ENCODE measurements at places on chromosomes 3 and 15. TPM values are rescaled to one million over a fixed set of nuclear protein-coding genes. Genes with fewer than 3 reads are reported as not detected.
A peak's percentile ranks its signal among the peaks of the same experiment; 100 is the strongest.

Gene THSD4
- total RNA-seq: 14.6 TPM

Gene PLCH1
- total RNA-seq: 0.28 TPM

Gene DAZL
- not detected for total RNA-seq

Gene GOLGA8F
- 0.05 TPM for total RNA-seq

DNA sequence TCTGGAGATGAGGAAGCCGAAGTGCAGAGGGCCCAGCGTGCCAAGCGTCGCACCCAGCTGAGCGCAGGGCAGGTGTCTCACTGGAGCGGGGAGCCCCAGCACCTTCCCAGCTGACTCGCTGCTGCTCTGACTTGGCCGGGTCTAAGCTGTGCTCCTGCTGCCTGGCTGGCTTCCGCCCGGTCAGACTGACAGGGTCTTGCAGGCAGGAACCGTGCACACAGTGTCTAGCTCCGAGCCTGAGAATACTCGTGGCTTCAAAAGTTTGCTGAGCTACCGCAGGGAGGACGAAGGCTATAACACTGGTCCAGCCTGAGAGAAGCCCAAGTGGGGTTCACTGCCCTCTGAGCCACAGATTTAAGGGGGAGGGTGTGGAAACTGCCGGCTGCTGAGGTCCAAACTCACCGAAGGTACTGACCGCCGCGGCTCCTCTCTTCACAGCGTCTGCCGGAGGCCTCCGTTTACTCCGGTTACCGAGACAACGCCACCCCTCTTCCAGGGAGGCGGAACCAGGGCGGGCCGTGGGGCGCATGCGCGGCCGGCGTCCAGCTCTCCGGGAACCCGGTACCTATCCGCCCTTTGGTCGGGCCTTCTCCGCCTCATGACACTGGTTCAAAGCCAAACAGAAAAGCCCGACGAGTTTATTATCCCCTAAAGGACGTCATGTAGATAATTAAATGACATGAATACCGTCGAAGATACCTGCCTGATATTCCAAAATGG lies at the start of gene CFAP44:
Gene CFAP44, minus strand, starts transcription at position 443 of the 720 bp plus-strand sequence. CDS start 7,829 bp downstream, outside the sequence.
- H3K27ac ChIP-seq: no peak within 1 kb of the TSS
- H3K4me3 ChIP-seq: no peak within 1 kb of the TSS
- peak; percentile 37 for DNase-seq
- no peaks in the 10 kb centered on the region for H3K27me3 ChIP-seq

DNA sequence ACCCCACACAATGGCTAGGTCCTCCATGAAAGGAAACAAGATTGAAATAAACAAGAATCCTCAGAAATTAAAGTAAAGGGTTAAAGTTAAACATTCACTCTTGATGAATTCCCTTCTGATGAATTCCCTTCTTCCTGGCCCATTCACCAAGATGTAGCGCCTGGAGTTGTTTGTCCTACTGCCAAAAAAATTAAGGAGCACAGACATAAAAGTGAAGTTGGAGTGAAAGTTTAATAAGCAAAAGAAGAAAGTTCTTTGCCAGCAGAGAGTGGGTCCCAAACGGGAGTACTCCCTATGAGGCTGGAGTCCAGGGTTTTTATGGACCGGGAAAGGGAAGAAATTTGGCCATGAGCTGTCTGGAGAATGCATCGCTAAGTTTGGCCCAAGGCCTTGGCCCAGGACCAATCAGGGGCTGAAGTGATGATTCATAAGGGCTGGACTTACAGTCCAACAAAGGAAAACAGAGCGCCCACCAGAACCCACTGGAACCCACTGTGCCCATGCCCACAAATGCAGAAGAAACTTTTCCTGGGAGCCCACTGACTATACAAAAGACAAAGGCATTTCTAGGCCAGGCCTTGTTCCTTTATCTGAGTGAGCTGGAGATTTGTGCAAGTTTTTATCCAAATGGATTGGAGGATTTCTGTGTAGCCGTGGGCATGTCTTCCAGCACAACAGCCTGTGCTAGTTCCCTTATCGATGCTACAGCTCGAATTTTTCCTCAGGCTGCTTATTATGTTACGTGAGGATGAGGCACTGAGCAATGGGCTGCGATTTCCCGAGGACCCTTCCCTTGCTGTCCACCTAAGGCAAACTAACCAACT lies 1561.6 kb downstream of the OTOL1 start:
- no peak overlapping the region for H3K4me3 ChIP-seq
- no peaks in the 10 kb centered on the region for H3K36me3 ChIP-seq
- no peak overlapping the region for H3K27ac ChIP-seq
- no peaks in the 10 kb centered on the region for H3K27me3 ChIP-seq
- no peak for DNase-seq

- H3K4me3 ChIP-seq: no peak overlapping the region
- no peaks in the 10 kb centered on the region for H3K4me1 ChIP-seq
- no peaks in the 10 kb centered on the region for H3K27me3 ChIP-seq
These were observed 68.7 kb upstream of the GOLGA8B start for GRCh38 chr15:34651997-34652725.

DNA sequence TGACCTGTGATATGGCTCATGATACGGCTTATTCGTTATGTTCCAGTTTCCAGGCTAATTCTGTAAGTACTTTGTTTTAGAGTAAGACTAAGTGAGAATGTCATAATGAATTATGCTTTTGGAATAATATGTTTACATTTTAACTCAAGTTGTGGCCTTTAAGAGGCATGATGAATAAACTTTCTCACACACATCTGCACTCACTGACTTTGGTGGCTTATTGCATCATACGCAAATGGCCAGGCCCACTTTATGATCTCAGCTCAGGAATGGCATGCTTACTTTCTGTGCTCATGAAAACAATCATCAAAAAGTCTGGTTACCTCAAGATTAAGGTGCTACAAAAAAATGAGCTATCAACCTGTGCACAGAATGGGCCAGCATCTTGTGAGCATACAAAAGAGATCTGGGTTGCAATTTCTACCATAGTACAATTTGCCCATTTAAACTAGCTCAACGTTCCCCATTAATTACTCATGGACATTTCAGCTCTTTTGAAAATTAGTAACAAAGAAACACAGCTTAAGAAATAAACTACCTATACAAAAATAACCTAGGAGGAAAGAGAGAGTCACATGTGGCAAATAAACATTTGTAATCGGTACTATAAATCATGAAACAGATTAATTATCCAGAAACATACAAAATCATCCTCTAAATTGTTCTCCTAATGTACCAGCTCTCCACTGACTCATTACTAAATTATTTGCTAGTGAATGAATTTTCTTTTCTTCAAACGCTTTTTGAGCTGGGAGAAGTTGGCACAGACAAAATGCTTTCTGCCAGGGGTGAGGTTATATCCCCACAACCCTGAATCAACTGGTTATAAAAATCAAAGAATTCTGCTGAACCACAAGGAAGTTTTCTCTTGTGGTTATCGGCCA lies 439.0 kb upstream of the ADAMTS9 start:
- no peaks in the 10 kb centered on the region for H3K27me3 ChIP-seq
- no peak overlapping the region for H3K4me3 ChIP-seq
- peaks cover 14% of the 10 kb centered on the region for H3K4me1 ChIP-seq
- H3K36me3 ChIP-seq: no peaks in the 10 kb centered on the region
- peak overlapping the region; percentile 30 for H3K27ac ChIP-seq

DNA sequence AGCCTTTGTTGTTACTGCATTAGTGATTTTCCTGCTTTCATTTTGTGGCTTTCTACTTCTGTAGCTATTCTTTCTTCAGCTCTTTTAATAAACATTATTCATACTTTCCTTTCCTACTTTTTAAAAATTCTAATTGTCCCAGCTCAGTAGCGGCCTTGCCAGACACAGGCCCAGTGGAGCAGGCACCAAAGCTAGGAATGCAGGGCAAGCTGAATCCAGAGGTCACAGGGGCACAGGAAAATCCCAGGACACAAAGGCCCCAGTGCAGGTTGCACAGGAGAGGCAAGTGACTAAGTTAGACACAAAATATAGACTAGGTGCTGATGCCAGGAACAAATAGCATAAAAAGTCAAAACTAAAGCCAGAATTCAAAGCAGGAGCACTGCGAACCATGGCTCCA lies 49.0 kb upstream of the CCDC80 start:
- no peak overlapping the region for H3K4me3 ChIP-seq
- peaks cover 58% of the 10 kb centered on the region for H3K4me1 ChIP-seq
- no peaks in the 10 kb centered on the region for H3K36me3 ChIP-seq
- H3K27me3 ChIP-seq: no peaks in the 10 kb centered on the region
- H3K27ac ChIP-seq: peak overlapping the region; percentile 35

DNA sequence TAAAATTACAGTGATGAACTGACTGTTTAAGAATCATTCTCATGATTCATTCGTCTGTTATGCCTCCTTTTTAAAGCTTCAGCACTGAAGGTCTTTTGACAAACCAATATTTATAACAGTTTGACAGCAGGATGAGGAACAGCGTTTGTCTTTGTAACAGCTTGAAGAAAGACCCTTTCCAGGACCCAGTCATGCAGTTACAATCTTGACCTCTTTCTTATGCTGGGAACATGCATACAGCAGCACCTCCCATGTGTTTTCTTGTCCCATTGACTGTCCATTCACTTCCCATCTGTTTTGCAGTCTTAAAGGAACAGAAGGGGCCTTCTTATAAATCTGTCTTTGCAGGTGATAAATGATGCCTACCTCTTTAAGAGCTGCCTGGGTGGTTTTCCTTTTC lies 87.2 kb downstream of the OPA1 start:
- no peaks in the 10 kb centered on the region for H3K27me3 ChIP-seq
- peaks cover 6% of the 10 kb centered on the region for H3K4me1 ChIP-seq
- no peak overlapping the region for H3K27ac ChIP-seq

GRCh38 chr3:128289534-128289933 lies 136.3 kb downstream of the EEFSEC start:
- no peak overlapping the region for H3K4me3 ChIP-seq
- H3K36me3 ChIP-seq: no peaks in the 10 kb centered on the region
- H3K4me1 ChIP-seq: no peaks in the 10 kb centered on the region
- no peaks in the 10 kb centered on the region for H3K27me3 ChIP-seq
- DNase-seq: no peak

DNA sequence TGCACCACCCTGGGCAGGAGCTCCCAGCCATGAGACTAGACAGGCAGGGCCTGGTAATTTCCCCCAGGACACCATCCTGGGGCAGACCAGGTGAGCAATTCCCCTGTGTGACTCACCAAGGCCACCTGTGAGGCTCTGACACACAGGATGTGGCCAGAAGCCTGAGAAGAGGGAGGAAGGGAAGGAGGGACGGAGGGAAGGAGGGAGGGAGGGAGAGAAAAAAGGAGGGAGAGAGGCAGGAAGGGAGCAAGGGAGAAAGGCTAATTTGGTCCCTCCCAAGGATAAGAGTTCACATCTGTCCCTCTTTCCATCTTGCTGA lies 25.9 kb downstream of the WNT7A start:
- no peak overlapping the region for H3K27ac ChIP-seq
- no peaks in the 10 kb centered on the region for H3K4me1 ChIP-seq
- no peak overlapping the region for H3K4me3 ChIP-seq

GRCh38 chr15:40855706-40856234 lies 11.9 kb downstream of the SPINT1 start:
- H3K4me1 ChIP-seq: peaks cover 7% of the 10 kb centered on the region
- H3K4me3 ChIP-seq: no peak overlapping the region
- DNase-seq: no peak

GRCh38 chr15:25733036-25733855 lies 129.9 kb downstream of the ATP10A start:
- peaks cover 24% of the 10 kb centered on the region for H3K36me3 ChIP-seq
- no peak overlapping the region for H3K4me3 ChIP-seq
- H3K4me1 ChIP-seq: peaks cover 47% of the 10 kb centered on the region
- no peaks in the 10 kb centered on the region for H3K27me3 ChIP-seq
- DNase-seq: no peak

DNA sequence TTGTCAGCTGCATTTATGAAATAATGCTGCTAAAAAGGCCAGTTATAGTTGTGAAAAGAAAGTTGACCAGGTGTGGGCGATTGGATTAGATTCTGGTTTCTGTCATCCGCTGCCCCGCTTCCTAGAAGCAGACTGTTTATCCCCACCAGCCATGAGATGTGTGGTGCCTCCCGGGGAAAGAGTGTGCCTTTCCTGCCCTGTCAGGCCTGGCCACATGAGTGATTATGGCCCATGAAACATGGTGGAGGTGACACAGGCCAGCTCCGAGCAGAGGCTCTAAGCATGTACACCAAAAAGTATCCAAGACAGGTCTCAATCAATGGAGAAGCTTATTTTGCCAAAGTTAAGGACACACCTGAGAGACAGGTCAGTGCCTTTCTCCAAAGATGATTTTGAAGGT lies 85.4 kb upstream of the ABHD2 start:
- H3K4me3 ChIP-seq: no peak overlapping the region
- peak overlapping the region; percentile 9 for H3K27ac ChIP-seq
- peaks cover 17% of the 10 kb centered on the region for H3K4me1 ChIP-seq
- H3K36me3 ChIP-seq: no peaks in the 10 kb centered on the region
- H3K27me3 ChIP-seq: no peaks in the 10 kb centered on the region

DNA sequence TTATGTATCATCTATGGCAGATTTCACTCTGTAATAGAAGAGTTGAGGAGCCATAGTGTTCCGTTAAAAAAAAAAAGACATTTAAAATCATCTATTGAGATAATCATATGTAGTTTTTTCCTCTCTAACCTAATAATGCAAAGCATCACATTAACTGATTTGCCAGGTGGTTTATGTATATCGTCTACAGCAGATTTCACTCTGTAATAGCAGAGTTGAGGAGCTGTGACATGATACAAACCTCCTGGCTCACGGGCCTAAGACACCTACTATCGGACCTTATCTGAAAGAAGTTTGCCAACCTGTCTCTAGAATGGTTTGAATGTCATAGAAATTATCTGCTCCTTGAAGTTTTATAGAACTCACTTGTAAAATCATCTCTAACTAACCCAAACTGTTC lies 29.8 kb downstream of the CDCP1 start:
- no peak for DNase-seq
- H3K27ac ChIP-seq: no peak overlapping the region
- H3K4me1 ChIP-seq: peaks cover 9% of the 10 kb centered on the region
- H3K4me3 ChIP-seq: no peak overlapping the region
- no peaks in the 10 kb centered on the region for H3K36me3 ChIP-seq
- no peaks in the 10 kb centered on the region for H3K27me3 ChIP-seq

Data from SJSA1 (cell line).